ENCODE measurements at places on chromosomes 13 and 19.
A peak's percentile ranks its signal among the peaks of the same experiment; 100 is the strongest.

GRCh38 chr13:73025217-73026012 is 33.4 kb upstream of the KLF5 start:
- DNase-seq: no peak

- DNase-seq: no peak
Observed at GRCh38 chr19:13133241-13133870, 15.3 kb downstream of the NACC1 start.

DNA sequence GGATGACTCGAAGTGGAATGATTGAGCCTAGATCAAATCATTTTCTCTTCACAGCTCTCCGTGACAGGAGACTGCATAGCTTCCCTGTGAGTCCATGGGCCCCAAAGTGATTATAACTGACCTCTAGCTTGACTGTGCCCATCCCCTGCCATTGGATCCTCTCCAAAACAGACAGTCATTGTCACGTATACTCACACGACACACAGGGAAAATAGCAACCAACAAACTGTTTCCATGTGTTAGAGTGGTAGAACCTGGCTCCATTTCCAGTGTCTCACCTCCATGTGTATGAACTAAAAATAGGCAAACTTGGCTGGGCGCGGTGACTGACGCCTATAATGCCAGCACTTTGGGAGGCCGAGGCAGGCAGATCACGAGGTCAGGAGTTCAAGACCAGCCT is 48.8 kb upstream of the NPAS1 start:
- peak; percentile 16 for DNase-seq

DNA sequence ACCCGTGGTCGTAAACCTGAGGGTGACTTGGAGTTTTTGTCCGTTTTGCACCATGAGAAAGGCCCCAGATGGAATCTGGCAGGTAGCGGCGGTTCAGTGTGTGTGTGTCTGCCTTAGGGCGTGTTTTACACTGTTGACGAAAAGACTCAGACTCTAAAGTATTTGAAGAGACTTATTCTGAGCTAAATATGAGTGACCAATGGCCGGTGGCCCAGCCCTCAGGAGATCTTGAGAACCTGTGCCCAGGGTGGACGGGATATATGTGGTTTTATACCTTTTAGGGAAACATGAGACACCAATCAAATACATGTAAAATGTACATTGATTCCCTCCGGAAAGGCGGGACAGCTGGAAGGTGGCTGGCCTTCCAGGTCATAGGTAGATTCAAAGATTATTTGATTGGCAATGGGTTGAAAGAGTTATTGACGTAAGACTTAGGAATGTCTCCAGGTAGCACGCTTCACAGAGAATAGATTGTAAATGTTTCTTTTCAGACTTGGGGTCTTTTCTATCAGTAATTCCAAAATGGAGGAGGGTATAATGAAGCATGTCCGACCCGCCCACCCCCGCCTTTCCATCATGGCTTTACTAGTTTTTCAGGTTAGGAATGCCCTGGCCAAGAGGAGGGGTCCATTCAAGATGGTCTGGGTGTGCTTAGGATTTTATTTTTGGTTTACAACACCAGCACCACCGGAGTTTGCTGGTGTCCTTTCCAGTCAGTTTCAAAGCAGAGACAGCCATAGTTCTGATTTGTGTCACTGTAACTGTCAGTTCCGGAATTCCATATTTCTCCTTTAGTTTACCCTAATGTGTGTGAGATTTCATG is 1.0 kb upstream of the ZNF529 start:
- peak; percentile 61 for DNase-seq

GRCh38 chr19:32241932-32242710 is 103.3 kb upstream of the ZNF507 start:
- DNase-seq: no peak

GRCh38 chr13:75236774-75237173 is 245.2 kb downstream of the TBC1D4 start:
- DNase-seq: no peak

- no peak for DNase-seq
Observed at GRCh38 chr13:79225487-79226232, 180.4 kb downstream of the RBM26 start.

- peak; percentile 56 for DNase-seq
Observed at GRCh38 chr19:2602391-2603181, 99.9 kb downstream of the GNG7 start.

- no peak for DNase-seq
Observed at GRCh38 chr19:1766800-1767352, 13.6 kb downstream of the ONECUT3 start.

DNA sequence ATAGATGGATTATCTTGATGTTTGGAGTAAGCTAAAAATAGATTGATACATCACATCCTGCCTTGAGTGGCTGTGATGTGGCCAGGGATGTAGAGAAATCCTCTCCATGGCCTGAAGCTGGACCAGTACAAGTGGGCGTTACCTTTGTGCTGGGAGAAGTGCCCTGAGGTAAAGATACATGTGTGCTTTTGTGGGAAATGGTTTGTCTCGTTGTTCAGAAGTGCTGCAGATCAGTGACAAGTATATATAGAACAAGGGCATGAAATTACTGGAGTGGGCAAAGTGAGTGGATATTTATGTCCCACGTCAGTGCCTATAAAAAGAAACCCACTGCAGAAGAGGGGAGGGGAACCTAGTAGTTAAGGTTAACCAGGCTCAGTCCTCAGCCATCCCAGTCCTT is 12.2 kb upstream of the ZNF304 start:
- no peak for DNase-seq

DNA sequence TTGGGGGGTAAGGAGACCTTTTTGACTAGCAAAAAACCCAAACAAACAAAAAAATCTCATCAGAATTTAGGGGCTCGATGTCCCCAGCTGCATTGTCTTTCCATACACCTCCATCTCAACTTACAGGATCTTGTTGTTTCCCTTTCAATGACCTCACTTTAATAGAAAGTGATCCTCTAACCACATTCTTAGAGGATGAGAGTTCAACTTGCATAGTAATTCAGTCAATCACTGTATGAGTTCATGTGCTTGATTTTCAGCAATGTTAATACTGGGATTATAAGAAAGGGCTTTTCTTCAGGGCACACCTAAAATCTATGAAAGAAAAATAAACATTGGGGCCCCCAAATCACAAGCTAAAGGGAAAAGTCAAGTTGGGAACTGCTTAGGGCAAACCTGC is 1512.0 kb downstream of the SLITRK1 start:
- DNase-seq: no peak

DNA sequence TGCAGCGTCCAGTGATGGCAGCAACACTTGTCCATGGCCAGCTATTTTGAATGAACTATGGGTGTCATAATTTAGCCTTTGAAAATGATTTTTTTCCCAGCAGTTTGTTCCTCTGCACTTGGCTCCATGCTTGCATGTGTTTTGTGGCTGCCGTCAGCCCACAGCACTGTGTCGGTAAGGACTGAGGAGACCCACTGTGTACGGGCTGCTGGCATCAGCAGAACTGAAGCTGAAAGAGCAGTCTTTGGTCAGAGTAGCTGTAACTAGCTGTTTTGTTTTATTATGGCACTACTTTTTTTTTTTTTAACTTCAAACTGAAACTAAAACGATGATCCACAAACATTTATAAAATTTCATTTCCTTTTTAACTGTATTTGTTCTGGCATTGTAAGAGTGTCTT is 50.3 kb upstream of the TEX29 start:
- DNase-seq: no peak

DNA sequence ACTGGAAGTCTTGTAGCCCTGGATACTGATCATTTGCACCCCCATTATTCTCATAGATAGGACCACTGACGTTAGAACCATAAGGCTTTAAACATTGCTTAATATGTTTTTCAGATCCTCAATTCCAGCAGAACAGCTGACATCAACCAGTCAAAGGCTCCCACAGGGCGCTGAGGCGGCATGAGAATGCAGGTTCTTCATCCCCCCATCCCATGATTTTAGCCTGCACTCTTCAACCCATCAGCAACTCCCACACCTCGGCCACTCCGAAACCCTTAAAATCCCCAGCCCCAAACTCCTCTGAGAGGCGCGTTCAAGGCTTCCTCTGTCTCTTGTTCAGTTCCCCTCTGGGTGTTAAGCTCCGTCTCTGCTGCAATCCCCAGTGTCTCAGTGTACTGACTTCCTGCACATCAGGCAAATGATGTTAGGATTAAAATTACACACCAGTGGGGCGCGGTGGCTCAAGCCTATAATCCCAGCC is 24.3 kb upstream of the LAMP1 start:
- DNase-seq: no peak

- DNase-seq: peak; percentile 44
Observed at GRCh38 chr13:29594303-29594709, 1.2 kb downstream of the SLC7A1 start.

DNA sequence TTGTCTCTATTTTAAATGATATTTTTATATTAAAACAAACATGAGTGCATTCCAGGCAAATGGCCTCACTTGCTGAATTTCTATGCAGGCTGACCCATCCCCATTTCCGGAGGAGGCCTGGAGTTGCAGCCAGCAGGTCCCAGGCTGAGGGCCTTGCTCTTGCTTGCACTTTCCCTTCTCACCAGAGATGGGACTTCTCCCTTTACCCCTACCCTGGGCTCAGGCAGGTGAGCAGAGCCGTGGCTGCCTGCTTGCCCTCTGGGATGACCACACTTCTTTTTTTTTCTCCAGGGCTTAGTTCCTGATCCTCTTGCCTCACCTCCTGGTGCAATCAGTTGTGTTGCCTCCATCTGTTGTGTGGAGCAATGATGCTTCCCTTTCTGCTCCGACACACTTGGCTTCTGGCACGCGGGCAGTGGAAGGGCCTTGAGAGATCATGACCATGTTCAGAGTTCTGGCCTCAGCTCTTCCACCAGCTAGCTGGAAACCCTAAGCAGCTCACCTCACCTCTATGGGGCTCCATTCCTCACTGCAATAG is 11.1 kb upstream of the OLFM4 start:
- DNase-seq: no peak

DNA sequence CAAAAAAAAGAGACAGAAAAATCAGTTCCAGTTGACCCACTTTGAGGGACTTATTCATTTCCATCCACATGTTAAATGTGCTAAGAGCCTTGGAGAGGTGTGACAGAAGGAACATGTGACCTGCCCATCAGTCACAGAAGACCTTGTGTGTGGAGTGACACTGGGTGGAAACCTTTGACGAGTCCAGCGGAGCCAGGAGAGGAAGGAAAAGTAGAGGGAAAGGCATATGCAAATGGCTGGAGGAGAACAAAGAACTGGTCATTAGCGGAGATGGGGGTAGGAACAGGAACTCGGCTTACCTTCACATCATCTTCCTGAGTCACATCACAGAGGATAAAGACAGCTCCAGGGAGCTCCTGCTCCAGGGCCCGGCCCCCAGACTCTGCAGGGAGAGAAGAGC is 2.3 kb downstream of the HSD17B14 start:
- no peak for DNase-seq

DNA sequence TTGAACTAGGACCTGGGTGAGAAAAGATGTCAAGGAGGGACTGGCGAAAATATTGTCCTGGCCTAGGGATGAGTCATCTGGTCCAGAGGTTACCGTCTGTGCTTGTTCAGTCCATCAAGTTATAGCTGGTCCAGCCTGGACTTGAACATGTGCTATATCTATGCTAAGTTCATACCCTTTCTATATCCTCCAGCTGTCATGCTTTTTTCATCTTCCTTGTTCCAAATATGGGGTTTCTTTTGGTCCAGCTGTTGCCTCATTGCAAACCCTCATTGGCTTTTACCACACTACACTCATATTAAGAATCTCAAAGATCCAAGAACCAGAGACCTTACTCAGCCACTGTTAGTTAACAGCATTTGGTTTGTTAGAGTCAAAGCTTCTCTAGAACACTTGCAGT is 19.1 kb upstream of the KLF12 start:
- DNase-seq: no peak

- DNase-seq: no peak
Observed at GRCh38 chr13:20206065-20206697, 13.4 kb upstream of the GJB2 start.

DNA sequence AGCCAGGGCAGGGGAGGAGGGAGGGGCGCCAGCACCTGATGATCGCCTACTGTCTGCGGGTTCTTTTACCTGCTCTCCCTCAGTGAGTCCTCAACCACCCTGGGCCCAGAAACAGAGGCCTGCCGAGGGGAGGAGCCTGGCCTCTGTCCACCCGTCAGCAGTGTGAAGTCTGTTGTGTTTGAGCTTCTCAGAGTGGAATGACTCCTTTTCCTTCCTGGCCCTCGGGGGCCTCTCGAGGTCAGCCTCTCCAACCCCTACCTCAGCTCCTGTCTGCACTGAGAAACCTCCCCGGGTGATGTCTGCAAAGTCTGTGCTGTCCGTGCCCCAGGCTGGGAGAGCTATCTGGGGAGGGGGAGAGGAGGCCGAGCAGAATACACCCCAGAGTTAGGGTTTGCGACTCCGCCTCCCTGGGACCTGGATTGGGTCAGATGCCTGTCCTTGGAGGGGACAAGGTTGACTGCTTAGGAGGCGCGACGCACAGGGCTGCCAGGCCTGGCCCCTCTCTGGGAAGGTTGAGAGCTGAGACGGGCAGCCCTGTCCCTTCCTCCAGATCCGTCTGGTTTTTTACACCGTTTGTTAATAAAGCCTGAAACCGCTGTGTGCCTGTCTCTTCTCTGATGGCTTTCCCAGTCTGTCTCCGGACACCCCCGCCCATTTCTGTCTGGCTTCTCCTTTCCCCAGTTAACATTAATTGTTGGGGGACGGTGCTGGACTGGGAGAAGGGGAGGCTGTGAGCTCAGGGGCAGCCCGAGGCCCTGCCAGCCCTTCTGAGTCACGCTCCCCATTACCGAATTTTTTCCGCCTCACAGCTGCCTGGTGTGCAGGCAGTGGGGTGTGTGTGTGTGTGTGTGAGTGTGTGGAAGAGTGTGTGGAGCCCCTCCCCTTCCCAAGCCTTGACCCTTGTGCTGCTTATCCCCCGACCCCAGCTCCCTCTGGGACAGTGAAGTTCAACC is 989 bp upstream of the SSC5D start:
- DNase-seq: peak; percentile 65

DNA sequence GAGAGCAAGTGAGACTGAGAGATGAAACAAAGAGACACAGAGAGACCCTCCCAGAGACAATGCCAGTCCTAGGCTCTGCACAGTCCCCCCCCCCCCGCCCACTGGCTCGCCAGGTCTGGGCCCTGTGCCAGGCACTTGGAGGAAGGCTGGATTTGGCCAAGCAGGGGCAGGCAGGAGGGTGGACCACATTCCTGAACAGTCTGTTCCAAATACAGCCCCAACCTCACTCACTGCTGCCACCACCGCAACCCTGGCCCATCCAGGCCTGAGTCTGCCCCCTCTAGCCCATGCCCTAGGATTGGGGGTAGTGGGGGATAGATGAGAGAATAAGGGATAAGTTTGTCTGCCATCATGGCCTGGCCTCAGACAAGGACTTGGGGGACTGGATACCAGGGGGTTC is 19.0 kb downstream of the CYP2F1 start:
- DNase-seq: peak; percentile 33

- DNase-seq: no peak
Observed at GRCh38 chr19:42290136-42290522, 11.8 kb upstream of the PRR19 start.

DNA sequence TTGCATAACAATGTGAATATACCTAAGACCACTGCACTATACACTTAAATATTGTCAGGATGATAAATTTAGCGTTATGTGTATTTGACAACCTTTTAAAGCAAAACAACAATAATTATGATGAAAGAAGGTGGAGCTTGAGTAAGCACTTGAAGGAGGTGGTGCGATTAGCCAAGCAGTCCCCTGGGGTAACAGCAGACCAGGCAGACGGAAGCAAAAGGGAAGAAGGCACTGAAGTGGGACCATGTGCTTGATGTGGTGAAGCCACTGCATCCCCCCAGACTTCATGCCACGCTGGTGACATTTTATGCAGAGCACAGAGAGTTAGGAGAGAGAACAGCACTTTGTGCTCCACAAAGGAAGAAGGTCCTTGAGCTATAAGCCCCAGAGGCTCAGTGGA is 58.3 kb upstream of the ZNF507 start:
- no peak for DNase-seq

All from PC-9 (cell line).